ENCODE measurements at places on chromosomes 7 and 10.
A peak's percentile ranks its signal among the peaks of the same experiment; 100 is the strongest.

GRCh38 chr10:103929381-103929921, 11.5 kb upstream of the STN1 start:
- DNase-seq = no peak

GRCh38 chr10:110273474-110273873, 31.2 kb downstream of the SMNDC1 start:
- DNase-seq = peak; percentile 81

GRCh38 chr10:60759181-60759580, 19.1 kb upstream of the CDK1 start:
- DNase-seq = no peak

DNA sequence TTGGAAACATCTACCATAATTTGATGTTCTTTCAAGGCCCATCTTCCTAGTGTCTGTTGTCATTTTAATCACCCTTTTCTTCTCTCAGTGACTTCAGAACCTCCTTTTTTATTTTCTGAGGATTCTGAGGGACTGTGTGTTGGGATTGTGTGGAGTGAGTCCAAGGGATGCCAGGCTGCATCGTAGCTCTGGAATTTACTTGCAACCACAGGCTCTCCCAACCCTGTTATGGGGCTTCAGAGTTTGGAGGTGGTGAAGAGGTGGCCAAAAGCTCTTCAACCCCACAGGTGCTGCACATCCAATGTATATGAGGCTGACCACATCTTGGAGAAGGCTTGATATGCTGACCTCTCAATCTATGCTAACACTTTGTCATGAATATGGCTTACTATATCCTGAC, 79.5 kb upstream of the GPR141 start:
- DNase-seq = no peak

DNA sequence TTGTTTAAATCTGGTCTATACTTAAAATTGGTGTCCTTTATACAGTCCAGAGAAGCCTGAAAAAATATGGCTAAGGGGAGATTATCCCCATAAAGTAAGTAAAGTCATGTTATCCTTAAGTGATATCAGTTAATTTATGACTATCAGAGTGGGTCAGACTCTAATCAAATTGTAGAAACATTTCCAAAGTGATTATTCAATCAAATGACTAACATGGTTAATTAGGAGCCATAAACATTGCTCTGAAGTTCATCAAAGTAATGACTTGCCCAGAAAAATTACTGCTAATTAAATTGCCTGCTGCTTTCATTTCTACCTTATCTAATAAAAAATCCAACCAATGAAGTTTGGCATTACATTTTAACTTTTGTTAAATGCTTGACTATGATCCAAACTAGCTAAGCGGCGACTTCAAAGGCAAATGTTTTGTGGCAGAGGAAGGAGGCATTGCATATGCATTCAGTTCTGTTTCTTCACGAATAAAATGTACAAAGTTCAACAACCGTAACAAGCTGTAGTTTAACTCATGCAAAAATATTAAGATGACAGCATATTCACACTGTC, 76.7 kb downstream of the ETV1 start:
- DNase-seq = no peak

- DNase-seq = no peak
Measured at GRCh38 chr10:120689777-120690529, 161.2 kb upstream of the WDR11 start.

GRCh38 chr10:90635111-90635765, 222.6 kb downstream of the HTR7 start:
- no peak for DNase-seq

GRCh38 chr7:78638364-78638763, 815.1 kb downstream of the MAGI2 start:
- no peak for DNase-seq

DNA sequence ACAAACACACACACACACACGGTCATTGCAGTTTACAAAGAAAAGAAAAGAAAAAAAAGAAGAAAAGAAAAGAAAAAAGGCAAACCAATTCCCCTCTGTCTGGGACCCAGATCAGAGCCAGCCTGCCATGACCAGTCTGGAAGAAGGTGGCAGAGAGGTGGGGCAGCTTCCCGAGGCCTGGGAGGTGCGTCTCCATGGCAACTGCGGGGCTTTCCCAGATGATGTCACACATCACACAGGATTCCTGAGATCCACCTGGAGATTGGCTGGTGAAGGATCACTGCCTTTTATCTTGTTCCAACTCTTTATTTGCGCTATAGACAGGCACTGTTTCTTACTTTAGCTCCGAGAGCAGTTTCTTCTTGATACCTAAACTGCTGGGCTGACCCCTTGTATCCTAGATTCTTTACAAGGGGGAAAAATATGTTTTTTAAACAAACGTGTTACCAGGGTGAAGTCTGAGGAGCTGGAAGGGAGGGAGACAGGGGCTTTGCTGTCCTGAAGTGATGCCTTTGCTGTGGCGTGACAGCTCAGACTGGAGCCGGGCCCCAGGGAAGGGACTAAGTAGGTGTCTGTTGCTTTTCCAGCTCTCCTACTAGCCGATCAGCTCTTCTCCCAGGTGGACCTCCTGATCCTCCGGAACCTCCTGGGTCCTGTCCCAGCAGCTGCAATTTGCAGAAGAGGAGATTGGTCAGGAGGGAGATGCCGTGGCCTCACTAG, 298.5 kb downstream of the KLF6 start:
- no peak for DNase-seq

DNA sequence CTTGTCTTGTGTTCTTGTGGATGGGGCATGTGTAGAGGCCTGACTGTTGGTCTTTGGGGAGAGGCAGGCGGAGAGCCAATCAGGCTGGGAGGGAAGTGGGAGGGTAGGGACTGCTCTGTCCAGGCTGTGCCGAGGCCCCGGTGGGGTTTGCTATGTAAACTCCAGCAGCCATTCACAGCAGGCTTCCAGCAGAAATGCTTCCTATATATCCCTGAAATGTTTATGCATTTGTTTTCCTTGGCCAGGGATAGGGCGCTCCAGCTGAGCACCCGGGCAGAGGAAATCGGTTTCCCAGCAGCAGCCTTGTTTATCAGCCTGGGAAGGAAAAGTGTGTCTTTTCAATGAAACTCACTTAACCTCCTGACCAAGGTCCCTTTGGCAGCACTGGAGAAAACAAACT, 18.3 kb upstream of the AQP1 start:
- DNase-seq = no peak

GRCh38 chr7:159142199-159142598, 2.5 kb downstream of the VIPR2 start:
- DNase-seq = no peak

GRCh38 chr10:103676851-103677417, 178.4 kb downstream of the SH3PXD2A start:
- peak; percentile 77 for DNase-seq

GRCh38 chr7:119436882-119437281, 836.1 kb upstream of the KCND2 start:
- no peak for DNase-seq

GRCh38 chr10:59657724-59658123, 51.9 kb downstream of the SLC16A9 start:
- DNase-seq = no peak
